Globus pallidus (tissue), 1 donor: ENCODE measurements at places on chromosomes 16 and 17.
A peak's percentile ranks its signal among the peaks of the same experiment; 100 is the strongest.

GRCh38 chr17:19531780-19532501 is 1.7 kb upstream of the SLC47A1 start:
- no peak for DNase-seq

DNA sequence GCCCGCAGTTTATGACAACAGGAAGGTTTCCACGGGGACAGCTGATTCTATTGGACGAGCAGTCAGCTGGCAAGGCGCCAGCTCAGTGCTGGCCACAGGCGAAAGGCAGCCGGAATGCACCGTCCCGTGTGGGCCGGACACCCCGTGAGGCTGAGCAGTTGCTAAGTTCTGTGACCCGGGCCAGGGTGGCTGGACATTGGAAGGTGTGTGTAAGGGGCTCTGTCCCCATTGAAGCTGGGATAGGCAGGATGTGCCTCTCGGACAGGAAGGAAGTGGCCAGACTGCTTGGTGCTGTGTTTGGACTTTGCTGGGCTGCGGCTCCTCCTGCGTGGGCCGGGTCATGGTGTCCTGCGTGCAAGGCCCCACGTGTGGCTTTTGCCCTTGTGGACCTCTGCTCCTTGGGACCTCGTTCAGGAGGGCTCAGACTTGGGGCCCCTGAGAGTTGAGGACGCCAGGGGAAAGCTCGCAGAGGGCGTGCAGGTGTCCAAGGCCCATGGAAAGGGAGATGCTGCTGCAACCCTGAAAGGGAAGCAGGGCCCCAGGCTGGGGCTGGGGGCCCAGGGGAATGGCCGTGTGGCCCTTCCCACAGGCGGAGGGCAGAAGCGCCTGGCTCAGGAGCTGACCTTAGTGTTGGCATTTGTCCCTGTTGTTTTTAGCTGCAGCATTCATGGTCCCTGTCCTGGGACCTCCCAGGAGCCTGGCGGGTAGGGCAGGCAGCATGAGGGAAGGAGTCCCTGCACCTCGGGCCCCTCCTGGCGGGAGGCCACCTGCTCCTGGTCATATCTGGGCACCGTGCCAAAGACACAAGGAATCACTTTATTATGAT is 10.0 kb downstream of the BAIAP2 start:
- no peak for DNase-seq

DNA sequence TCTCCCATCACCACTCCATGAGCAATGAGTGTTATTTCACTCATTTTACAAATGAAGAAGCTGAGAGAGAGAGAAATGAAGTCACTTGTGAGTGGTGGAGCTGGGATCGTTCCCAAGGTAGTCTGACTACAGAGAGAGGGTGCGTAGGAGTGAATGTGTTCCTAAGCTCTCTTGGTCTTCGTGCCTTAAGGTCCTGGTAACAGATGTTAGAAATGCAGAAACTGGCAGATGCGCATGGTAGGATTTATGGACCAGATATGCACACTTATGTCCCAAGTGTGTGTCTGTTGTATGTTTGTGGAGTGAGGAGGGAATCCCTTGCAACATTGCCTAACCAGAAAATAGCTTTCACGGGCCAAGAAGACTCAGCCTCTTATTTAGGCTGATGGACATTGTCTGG is 93.2 kb upstream of the ZNF469 start:
- no peak for DNase-seq

- DNase-seq, result no peak
Measured at GRCh38 chr17:35010093-35010492, 29.8 kb downstream of the LIG3 start.

- DNase-seq, result no peak
Measured at GRCh38 chr17:352421-353212, at the start of gene RPH3AL. Gene RPH3AL (minus strand): TSS chr17:352807. CDS start chr17:327543, 25,264 bp downstream.

DNA sequence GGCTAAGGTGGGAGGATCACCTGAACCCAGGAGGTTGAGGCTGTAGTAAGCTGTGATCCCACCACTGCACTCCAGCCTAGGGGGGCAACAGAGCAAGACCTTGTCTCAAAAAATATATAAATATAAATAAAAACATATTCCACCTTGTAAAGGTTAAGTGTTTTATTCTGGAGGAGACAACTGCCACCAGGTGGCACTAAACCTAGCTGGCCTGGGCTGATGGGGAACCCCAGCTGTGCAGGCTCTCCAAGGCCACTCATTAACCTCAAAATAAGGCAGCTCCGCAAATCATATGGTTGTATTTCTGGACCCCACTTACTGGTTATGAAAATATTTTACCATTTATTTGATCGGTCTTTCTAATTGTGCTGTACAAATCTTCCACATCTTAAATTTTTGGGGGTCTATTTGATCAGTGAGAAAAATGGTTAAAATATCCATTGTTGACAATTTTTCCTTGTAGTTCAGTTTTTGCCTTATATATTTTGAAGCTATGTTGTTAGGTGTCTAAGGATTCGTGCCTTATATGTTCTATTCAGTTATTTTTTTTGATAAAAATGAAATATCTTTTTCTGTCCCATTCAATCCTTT is 8.5 kb upstream of the ICAM2 start:
- DNase-seq, result peak; percentile 62

GRCh38 chr16:35182043-35182677 is 1722.7 kb downstream of the TP53TG3F start:
- DNase-seq, result no peak

DNA sequence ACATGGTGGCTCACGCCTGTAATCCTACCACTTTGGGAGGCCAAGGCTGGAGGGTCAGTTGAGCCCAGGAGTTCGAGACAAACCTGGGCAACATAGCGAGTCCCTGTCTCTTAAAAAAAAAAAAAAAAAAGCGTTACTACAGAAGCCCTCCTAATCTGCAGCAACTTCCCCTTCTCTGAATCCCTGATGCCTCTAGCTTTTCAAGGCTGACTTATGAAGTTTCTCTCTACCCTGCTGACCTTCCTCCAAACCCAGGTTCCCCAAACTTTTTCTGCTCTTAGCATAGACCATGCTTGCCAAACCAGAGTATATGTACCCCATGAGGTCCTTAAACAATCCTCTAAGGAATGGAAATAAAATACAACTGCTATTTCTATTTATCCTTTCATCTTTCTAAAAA is 16.4 kb downstream of the LYRM1 start:
- DNase-seq, result no peak

GRCh38 chr17:40604327-40605080 is 39.2 kb upstream of the CCR7 start:
- DNase-seq, result no peak

DNA sequence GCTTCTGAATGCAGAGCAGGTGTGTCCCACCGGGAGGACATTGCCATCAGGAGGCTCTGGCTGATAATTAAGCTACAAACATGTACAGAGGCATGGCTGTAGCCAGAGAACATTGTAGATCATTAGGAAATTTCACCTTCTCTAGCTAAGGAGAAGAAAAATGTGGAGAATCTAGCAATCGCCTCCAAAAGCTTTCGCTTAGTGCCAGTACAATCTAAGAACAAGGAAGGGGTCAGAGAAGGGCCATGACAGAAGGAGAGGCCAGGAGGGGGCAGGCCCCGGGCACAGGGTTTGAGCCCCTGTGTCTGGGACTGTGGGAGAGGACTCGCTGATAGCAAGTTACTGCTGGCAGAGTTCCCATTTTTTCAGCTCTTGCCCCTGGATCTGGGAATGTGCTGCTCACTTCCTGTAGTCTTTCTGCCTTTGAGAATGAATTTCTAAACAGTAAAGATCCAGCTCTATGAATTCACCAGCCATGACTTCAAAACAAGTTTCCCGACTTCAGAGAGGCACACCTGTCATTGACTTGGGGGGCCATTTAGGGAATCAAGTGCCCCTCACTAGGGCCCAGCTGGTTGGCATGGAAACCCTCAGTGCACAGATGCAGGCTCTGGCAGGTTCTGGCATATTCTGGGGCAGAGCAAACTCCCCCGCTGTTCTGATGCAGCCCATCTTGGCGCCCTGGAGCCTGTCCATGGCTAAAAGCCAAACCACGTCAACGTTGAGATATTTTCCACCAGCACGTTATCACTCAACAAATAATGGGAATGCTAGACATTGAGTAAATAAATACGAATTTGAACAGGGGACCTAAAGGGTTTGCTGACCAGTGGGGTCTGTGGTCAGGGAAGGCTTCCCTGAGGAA is 59.5 kb upstream of the CACNG4 start:
- DNase-seq, result peak; percentile 2

DNA sequence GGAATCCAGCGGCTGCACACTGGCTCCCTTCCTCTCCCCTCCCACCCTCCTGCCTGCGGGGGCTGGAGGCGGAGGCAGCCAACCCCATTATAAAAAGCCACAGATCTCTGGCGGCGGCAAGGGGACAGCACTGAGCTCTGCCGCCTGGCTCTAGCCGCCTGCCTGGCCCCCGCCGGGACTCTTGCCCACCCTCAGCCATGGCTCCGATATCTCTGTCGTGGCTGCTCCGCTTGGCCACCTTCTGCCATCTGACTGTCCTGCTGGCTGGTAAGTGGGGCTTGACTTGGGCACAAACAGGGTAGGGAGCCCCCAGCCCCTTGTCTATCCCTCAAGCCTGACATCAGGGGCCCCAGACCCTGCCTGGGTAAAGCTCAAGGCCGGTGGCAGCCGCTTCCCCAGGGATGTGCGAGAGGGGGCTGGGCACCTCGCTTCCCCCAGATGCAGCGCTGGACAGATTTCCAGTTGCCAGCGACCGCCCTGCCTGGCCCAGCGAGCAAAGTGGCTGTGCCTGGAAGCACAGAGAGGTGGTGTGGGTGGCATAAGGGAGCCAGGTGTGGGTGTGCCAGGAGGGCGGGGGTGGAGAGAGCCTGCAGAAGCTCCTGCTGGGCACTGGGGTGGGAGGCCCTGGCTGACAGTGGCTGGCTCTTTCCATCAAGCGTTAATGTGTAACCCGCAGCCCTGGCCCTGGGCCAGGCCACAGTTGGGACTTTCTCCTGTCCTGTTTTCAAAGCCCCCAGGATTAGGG is at the start of gene CX3CL1:
Gene CX3CL1, plus strand, starts transcription at position 119 of the 745 bp plus-strand sequence. Its CDS starts 79 bp downstream, at position 198.
- peak; percentile 70 for DNase-seq

GRCh38 chr17:45852535-45853297 is 8.0 kb downstream of the SPPL2C start:
- DNase-seq, result peak; percentile 60

GRCh38 chr17:8290043-8290442 is 1.6 kb downstream of the RANGRF start:
- no peak for DNase-seq

DNA sequence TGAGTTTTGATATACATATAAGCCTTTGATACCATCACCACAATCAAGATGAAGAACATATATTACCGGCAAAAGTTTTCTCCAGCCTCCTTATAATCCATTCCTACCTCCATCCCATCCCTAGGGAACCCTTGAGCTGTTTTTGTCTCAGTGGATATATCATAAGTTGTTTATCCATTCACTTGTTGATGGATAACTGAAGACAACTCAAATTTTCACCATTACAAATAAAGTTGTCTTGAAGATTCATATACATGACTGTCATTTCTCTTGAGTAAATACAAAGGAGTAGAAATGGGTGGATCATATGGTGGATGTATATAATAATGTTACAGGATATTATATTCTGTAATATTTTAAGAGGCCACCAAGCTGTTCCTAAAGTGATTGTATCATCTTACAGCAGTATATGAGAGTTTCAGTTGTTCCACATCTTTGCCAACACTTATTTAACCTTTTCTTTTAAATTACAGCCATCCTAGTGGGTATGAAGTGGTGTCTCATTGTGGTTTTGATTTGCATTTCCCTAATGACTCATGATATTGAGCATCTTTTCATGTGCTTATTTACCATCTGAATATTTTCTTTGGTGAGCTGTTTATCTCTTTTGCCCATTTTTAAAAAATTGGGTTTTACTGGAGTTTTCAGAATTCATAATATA is 17.4 kb downstream of the NF1 start:
- no peak for DNase-seq

- no peak for DNase-seq
Measured at GRCh38 chr17:79079421-79080200, 5.0 kb downstream of the ENGASE start.

DNA sequence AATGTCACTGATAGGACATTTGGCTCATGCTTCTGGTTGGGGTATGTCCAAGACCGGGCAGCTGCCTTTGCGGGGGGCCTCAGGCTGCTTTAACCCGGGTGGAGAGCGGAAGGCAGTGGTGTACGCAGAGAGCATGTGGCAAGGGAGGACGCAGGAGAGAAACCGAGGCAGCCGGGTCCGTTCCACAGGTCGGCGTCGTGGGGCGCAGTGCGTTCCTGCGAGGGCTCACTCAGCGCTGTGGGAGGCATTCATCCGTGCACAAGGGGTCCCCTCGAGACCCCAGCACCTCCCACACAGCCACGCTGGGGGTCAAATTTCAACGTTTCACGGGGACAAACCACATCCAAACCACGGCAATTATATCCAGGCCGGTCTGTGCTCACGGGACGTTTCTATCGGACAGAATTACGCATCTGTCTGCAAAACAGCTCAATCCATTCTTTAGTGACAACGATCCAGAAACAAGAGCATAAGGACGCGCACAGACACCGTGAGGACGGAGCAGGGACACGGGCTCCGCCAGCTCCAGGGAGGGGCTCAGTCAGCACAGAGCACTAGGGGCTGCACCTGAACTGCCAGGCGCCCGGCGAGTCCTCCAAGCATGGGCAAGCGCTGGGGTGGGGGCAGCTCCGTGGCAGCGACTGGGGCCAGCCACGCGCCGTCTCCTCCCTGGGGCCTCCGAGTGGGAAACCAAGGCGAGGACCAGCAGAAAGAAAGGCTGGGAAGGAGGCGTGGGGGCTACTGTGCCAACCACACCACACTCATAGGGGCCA is 108.4 kb upstream of the METRNL start:
- DNase-seq, result no peak

- no peak for DNase-seq
Measured at GRCh38 chr16:11224894-11225676, 30.9 kb downstream of the SOCS1 start.

GRCh38 chr17:45227926-45228762 is 6.5 kb downstream of the FMNL1 start:
- DNase-seq, result no peak

DNA sequence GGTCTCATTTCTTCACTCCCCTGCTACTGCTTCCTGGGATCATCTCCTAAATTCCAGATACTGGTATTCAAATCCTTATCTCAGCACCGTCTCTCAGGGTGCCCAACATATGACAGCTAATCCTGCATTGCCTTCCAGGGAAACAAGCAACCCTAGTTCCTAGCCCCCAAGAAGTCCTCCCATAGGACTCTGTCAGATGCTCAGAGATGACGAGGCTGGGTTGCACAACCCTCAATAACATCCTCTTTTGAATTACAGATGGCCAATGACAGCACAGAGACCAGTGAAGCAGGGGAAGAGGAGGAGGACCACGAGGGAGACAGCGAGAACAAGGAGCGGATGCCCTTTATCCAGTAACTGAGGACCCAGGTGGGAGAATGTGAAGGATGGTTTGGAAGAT is 45.0 kb upstream of the CLEC3A start:
- DNase-seq, result no peak

- no peak for DNase-seq
Measured at GRCh38 chr16:24535827-24536226, 3.5 kb upstream of the RBBP6 start.

- DNase-seq, result peak; percentile 66
Measured at GRCh38 chr17:7929158-7930023, at the start of gene KCNAB3. Gene KCNAB3 (minus strand): TSS chr17:7929856. CDS start chr17:7929435, 421 bp downstream.

- no peak for DNase-seq
Measured at GRCh38 chr16:3029491-3030221, 5.8 kb downstream of the THOC6 start.

GRCh38 chr17:71460943-71461342 is 659.9 kb upstream of the SOX9 start:
- peak; percentile 34 for DNase-seq

GRCh38 chr16:80682421-80683070 is 121.9 kb downstream of the CDYL2 start:
- no peak for DNase-seq
